Right lobe of liver (tissue), 6 donors: ENCODE measurements at places on chromosomes 11 and 22. TPM values are rescaled to one million over a fixed set of nuclear protein-coding genes. Genes with fewer than 3 reads are reported as not detected.

Gene TSKU
- total RNA-seq = 66.1 TPM

Gene ANO1
- 32.1 TPM for total RNA-seq

Gene GDPD4
- total RNA-seq = not detected

Gene MYO7A
- total RNA-seq = 29.7 TPM

Gene OR8D4
- not detected for total RNA-seq

Gene RAB30
- total RNA-seq = 9.6 TPM

Gene B3GAT1
- total RNA-seq = 4.5 TPM

Gene SYT7
- total RNA-seq = 13.1 TPM

Gene MUC5B
- total RNA-seq = 0.80 TPM

Gene ANO5
- 1.8 TPM for total RNA-seq

Gene TMPRSS4
- total RNA-seq = not detected

Gene VSIG10L2
- total RNA-seq = 0.06 TPM

Gene PGA4
- not detected for total RNA-seq

Gene PDGFD
- total RNA-seq = 1.0 TPM

Gene TEX12
- 0.31 TPM for total RNA-seq

Gene GAB2
- total RNA-seq = 4.3 TPM

Gene DGAT2
- total RNA-seq = 166 TPM

Gene MUC15
- total RNA-seq = not detected

Gene CDC42EP2
- total RNA-seq = 2.4 TPM

Gene WBP2NL
- total RNA-seq = 0.64 TPM

Gene CARD16
- 12.8 TPM for total RNA-seq
